H1 (cell line): ENCODE measurements at places on chromosomes 2 and 18. TPM values are rescaled to one million over a fixed set of nuclear protein-coding genes. Genes with fewer than 3 reads are reported as not detected.

Gene ITGAV
- 6.5 and 11.7 TPM in 2 replicates for polyA plus RNA-seq

Gene ATRAID
- 242 and 280 TPM in 2 replicates for polyA plus RNA-seq

Gene KCNIP3
- 0.33 and 0.53 TPM in 2 replicates for polyA plus RNA-seq

GRCh38 chr2:53854678-53855077 is 5.1 kb downstream of the GPR75 start:
- no peak for DNase-seq

GRCh38 chr2:240959941-240960308 is 38.5 kb upstream of the SNED1 start:
- DNase-seq: peak; percentile 44

DNA sequence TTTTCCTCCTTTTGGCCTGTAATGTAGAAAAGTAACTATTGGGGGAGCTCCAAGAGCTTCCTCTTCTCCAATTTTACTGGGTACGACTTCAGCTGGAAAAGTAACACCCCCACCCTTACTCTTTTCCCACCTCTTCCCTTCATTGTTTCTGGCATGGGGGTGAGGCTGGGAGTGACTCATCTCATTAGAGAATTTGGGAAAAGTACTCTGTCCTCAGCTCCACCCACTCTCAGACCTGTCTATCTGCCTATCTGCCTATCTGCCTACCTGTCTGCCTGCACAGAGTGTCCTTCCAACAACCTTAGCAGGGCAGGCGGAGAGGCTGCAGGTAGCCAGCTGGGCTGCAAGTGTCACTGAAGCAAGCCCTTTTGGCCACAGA is 93.6 kb downstream of the EPHA4 start:
- no peak for DNase-seq

- DNase-seq: no peak
Measured at GRCh38 chr18:9453283-9453682, 22.0 kb upstream of the RALBP1 start.

GRCh38 chr2:227106845-227107759 is 56.9 kb downstream of the COL4A4 start:
- peak; percentile 65 for DNase-seq

- DNase-seq: no peak
Measured at GRCh38 chr2:238997684-238998083, 149.8 kb downstream of the TWIST2 start.

DNA sequence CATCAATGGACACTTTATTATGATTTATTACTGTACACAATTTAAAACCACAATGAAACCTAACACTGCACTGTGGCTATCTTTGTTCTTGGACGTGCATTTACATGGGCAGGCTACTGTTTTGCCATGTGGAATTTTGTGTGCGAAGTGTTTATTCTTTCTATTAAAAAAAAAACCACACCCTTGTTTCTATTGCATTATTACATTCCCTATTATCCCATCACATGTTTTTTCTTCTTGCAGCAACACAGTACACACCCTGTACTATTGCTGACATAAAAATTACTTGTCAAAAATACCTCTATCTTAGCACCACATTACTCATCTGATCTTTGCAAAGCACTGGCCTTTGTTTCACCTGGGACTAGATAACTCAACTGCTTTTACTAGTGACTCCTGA is 1.5 kb downstream of the RNF152 start:
- no peak for DNase-seq

DNA sequence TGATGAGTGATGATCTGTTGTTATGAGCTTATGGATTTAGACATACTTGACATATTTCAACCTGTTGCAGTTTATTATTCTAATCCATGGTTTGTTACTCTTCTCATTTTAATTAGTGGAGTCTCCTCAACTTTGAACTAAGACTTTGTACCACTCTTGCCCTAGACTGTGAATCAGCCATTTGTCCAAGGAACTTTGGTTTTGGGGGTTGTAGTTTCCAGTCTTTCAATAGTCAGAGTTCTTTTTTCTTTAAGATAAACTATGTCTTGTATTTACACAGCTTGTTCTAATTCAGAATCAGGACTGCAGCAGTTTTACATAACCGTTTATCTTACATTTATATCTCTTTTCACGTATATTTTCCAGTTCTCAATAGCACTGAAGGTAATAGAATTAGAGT is 133.6 kb downstream of the GULP1 start:
- DNase-seq: no peak

- DNase-seq: no peak
Measured at GRCh38 chr2:64396551-64396950, 57.4 kb upstream of the LGALSL start.

GRCh38 chr2:142857256-142858164 is 20.0 kb upstream of the KYNU start:
- DNase-seq: no peak
